Muscle of leg (tissue), 16 donors: ENCODE measurements at places on chromosomes 12 and 14. TPM values are rescaled to one million over a fixed set of nuclear protein-coding genes. Genes with fewer than 3 reads are reported as not detected.

The SNX6 gene
- polyA plus RNA-seq: 82.0 TPM

The ZCRB1 gene
- 83.9 TPM for polyA plus RNA-seq

The C12orf60 gene
- polyA plus RNA-seq: 1.4 TPM

The BDKRB1 gene
- 0.81 TPM for polyA plus RNA-seq

DNA sequence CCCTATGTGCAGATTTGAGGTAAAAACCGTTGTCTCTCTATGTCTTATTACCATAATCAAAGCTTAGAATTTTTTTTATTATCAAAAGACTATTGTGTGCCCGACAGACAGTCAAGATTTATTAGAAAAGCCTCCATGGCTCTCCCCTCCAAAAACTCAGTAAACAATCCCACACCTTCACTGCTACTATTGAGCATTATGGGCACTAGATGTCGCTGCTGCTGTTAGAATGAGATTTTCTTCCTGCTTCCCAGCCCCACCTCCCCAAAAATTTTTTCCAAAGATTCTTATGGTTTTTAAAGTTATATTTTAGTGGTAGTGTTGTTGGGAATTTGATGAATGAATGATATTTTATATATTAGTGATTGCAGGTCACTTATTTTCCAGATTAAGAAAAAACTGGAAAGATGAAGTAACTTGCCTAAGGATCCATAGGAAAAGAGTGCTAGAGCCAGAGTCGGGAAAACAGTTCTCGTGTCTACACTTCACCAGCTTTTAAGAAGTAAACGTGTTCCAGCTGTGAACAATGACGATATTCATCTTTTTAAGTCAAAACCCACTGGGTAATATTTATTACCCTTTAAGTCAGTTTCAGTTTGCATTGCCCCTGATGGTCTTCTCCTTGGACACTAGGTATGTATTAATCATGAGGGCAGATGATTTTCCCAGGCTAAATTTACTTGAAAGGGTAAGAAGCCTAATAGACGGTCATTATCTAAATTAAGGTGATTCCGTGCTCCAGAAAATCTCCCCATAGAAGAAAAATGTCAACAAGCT is 12.2 kb upstream of the FOXG1 start:
- peak; percentile 69 for DNase-seq

- DNase-seq: no peak
Observed at GRCh38 chr12:6832125-6832524, 3.9 kb downstream of the P3H3 start.

DNA sequence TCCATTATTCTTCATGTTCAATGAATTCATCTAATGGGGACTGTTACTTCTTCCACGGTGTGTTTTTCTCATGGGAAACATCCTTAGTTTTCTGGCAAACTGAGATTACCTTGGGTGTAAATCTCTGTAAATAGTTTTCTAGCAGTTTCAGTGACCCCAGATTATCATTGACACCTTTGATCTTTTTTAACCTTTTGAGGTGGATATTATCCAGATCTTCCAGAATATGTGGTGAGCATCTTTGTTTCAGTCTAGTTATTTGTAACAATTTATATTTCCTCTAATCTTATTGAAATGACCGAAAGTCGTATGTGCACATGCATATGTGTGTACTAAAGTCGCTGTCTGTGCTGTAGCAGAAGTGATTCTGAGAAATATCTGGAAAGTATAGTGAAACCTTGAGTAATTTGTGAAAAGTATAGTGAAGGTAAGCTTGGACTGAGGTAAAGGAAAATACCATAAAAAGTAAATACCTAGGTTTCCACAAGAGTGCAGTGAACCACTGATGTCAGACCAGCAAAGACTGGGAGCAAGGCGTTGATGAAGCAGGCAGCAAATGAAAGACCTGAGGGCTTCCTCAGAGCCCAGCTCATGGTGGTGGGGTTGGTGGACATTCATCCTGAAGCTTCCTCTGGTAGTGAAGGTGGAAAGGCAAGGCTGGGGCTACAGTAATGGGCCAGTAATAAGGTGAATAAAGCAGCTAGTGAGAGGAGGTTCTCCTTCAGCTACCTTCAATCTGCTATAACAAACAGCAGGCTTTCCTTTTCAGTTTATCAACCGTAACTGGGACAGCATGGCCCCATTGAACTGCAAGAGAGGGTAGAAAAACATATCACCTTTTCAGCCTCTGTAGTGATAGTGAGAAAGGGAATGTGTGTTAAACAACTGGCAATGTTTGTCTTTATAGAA is 480.2 kb upstream of the FBXO33 start:
- no peak for DNase-seq

DNA sequence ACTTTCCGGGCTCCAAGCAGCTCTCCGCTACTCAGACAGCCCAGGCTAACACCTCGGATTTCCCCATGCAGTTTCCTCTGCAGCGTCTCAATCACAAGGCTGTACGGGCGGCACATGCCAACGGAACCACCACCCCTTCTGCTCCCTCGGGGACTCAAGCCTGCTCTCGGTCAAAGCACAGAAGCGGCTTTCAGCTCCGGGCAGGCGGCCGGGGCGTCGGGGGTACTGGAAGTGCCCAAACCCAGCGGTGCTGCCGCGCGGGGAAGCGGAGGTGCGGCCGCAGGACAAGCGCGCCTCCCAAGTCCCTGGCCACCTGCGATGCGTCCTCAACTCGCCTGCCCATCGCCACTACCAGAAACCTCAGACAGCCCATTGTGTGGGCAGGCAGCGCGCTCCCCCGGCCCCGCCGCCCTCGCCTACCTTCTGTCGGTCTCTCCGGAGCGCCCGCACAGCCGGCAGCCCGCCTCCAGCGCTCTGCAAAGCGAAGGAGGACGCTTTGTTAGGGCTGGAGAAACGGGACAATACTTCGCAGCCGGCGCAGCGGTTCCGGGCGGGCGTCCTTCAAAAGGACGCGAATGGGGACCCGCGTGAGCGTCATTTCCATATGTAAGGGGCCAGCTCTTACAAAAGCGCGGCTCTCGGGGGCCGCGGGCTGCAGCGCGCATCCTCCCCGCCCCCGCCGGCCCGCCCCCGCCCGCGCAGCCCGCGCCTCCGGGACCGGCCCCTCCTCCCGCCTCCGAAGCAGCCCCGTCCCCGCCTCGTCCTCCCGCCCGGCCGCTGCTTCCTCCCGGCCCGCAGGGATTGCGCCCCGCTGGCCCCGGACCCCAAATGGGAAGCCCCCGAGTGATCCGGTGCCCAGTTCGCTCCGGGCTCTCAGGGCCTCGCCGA is 674 bp downstream of the NIN start:
- DNase-seq: peak; percentile 74

GRCh38 chr14:105029402-105029801 is 8.5 kb upstream of the CDCA4 start:
- DNase-seq: no peak

DNA sequence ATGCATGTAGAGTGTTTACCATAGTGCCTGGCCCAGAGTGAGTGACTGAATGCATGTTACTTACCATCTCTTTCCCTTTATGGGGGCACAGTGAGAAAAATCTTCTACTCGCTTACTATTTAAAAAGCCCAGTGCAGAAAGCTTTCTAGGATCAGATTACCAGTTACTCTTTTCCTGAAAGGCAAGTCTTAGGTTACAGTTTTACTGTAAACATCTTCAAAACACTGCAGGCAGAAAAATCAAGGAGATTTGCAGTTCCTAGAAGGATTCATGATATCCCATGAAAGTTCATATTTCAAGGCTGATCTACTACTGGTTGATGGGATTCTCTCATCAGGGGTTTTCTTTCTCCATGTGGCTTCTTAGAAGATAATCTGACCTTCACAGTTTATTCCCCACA is 29.3 kb upstream of the DAAM1 start:
- DNase-seq: peak; percentile 26

- no peak for DNase-seq
Observed at GRCh38 chr12:108479364-108480070, 35.6 kb upstream of the FICD start.

DNA sequence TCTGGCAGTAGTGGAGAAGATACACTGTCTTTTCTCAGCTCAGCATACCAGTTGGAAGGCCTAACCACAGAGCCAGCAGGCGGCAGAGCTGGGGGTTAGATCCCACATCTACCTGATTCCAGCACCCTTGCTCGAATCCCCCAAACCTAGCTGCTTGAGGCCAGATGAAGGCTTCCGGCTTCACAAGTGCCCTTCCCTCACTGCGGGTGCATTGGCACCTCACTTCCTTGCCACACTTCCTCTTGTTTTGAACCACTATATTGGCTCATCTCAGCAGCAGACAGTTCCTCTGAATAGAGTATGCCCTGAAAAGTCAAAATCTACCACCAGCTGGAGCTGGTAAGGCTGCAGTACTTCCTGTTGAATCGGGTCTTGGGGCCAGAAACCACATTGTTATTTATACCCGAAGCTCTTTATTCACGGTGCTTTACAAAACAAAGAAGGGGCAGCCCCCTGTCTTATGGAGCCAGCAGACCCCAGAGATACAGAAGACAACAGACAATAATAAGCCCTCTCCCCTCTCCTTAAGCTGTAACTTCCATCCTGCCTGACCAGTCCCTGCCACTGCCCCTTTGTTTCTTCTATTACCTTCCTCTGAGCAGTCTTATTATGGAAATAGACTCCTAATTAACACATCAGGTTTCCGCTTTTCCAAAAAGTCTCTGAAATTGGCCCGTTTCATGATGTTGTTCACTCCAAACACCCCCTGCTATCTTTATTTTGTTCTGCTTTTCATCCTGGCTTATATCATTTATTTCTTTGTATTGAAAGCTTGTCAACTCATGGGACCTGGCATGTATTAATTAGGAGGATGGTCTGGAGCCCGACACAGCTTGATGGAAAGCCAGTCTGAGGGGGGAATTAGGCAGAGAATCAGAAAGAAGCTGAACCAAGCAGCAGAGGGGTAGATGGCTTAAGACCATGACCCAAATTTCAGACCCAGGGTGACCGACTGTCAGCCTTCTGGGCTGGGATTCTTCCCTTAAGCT is 233.5 kb downstream of the EFCAB11 start:
- DNase-seq: peak; percentile 77

DNA sequence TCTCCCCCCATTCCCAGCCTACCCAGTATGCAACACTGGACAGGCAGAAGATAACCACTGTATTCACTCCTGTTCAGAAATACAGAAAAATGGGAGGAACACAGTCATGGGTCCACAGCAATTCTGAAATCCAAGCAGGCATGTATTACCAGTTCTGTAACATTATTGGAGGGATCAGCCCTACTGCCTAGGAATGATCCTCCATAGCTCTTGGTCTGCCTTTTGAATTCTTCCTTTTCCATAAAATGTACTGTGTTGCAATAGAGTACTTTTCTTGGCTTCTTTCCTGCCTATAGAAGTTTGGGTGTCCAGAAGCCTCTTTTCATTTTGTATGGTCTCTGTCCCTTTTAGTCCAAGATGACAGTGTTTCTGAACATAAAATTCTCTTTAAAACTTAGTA is 46.5 kb downstream of the SPATS2 start:
- no peak for DNase-seq

DNA sequence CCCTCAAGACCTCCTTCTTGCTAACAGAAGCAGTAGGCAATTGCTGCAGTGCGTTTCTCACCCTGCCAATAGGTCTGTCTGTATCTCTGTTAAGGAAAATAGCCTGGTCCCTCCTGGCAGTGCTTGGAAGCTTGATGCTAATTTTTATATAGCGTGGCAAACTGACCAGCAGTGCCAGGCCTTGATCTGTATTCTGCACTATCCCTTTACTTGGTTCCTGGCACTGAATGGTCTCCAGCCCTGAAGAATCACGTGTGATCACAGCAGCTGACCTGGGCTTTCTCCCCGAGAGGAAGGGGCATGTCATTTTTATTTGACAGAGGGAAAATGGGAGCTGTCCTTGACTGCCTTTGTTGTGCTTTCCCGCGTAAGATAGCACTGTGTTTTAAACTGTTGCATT is 48.7 kb upstream of the TRAF3 start:
- DNase-seq: no peak

GRCh38 chr14:66623838-66624237 is 115.9 kb downstream of the GPHN start:
- no peak for DNase-seq

GRCh38 chr12:125755512-125755911 is 690.3 kb downstream of the AACS start:
- no peak for DNase-seq

GRCh38 chr14:87171141-87171540 is 821.8 kb downstream of the GALC start:
- no peak for DNase-seq

DNA sequence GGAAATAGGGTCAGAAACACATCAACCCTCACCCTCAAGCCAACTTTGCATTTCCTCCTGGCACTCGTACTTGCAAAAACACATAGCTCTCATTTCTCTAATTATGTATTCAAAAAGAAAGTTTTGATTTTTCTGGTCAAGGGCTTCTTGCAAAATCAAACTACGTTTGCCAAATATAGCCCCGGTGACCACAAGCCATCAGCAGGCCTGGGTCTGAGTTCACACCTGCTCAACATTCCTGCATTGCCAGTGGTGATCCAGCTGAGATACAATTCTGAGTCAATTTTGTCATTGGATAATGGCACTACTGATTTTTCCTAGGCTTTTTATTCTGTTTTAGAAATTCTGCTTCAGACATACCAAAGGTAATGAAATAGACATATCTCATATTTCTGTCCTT is 10.7 kb upstream of the BHLHE41 start:
- DNase-seq: no peak

DNA sequence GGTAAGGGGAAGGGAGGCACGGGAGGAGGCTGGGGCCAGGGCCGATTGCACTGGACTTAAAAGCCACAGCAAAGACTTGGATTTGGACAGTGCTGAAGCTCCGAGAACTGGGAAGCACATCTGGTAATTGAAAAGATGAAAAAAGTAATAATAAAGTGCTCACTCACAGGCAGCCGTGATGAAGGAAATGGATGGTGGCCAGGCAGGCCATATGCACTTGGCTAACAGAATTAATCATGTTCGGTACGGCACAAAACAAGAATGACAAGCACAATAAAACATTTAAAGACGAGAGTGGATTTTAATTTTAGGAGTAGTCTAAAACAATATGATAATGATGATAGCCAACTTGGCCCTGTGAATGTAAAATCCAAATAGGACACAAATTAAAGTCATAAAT is 154.3 kb downstream of the VRK1 start:
- DNase-seq: peak; percentile 41

DNA sequence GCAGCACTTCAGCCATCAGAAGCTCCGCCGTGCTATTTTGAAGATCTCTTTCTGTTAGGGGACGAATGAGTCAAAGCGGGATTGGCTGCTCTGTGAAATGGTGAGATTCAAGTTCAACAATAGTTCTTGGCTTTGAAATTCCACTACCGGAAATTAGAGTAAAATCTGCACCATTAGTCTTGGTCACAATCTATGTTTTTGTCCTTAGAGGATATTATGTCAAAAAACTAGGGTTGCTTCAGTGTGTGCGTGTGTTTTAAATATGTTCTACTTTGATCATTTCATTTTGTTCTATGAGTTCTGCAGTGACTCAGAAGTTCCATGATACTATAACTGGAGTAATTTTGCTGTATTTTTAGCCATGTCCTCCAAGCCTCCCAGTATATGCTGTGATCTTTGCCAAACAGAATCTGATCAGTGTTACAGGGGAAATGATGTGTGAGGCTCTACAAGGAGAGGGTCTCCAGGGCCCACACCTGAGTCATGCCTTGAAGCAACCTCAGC is 22.6 kb downstream of the GPHB5 start:
- peak; percentile 94 for DNase-seq
